ENCODE measurements at places on chromosomes 7 and 10. TPM values are rescaled to one million over a fixed set of nuclear protein-coding genes. Genes with fewer than 3 reads are reported as not detected.

Gene FEZF1
- not detected for total RNA-seq

- DNase-seq = no peak
Measured at GRCh38 chr10:70440296-70441160, 953 bp downstream of the NODAL start.

GRCh38 chr10:36030516-36030915, 388.4 kb upstream of the FZD8 start:
- no peak for DNase-seq

Gene ZPBP
- total RNA-seq = not detected

Measured in mesenteric fat pad (tissue), 1 donor.